ENCODE measurements at places on chromosomes 7 and 10.
A peak's percentile ranks its signal among the peaks of the same experiment; 100 is the strongest.

DNA sequence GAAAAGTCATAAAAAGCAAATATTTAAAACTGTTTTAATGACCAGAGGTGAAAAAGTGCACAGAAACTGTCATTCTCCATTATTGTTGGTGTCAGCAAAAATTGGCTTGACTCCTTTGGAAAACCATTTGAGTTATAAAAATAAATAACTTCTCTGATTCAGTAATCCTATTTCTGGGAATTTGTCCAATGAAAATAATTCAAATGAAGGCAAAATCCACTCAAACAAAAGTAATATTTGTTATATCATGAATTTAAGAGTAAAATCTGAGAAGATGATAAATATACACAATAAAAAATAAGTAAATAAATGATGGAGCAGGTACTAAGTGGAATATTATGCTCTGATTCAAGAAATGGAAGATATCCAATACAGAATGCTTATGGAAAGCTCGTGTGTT, 326.6 kb upstream of the KLF6 start:
- DNase-seq = peak; percentile 53

GRCh38 chr7:26937939-26938623, 73.7 kb upstream of the SKAP2 start:
- no peak for DNase-seq

DNA sequence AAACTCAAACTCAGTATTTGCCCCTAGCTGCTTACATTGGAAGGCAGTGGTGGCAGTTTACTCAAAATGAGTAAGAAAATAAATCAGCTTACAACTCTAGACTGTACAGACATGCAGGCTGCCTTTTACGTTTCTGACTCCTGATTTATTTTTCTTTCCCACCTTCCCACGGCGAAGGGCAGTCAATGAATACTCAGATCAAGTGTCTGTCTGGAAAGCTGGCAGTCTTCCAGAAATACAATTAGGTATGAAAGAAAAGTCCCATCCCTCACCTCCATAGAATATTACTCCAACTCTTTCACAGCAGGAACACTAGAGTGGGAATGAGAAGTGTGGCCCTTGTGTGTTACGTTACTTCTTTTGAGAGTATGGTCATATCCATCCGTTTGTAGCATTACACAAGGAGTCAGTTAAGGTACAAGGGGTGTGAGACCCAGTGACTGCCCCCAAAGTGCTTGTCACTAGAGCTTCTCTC, 1.3 kb upstream of the PAPSS2 start:
- DNase-seq = no peak

DNA sequence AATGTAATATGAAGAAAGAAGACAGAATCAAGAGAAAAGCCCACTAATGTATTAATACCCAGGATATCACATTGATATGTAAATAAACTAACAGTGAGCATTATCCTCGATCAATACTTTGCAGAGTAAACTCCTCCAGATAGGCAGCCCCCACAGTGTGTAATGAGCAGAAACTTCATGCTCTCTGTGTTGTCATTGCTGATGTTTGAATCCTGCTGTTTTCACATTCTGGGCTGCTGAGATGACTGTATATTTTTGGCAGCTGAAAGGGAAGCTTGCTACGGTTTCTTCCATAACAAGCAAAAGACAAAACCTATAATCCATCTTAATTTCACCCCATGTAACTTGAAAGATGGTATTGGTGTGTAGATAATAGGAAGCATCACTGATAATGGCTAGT, 15.3 kb upstream of the THSD7A start:
- no peak for DNase-seq

DNA sequence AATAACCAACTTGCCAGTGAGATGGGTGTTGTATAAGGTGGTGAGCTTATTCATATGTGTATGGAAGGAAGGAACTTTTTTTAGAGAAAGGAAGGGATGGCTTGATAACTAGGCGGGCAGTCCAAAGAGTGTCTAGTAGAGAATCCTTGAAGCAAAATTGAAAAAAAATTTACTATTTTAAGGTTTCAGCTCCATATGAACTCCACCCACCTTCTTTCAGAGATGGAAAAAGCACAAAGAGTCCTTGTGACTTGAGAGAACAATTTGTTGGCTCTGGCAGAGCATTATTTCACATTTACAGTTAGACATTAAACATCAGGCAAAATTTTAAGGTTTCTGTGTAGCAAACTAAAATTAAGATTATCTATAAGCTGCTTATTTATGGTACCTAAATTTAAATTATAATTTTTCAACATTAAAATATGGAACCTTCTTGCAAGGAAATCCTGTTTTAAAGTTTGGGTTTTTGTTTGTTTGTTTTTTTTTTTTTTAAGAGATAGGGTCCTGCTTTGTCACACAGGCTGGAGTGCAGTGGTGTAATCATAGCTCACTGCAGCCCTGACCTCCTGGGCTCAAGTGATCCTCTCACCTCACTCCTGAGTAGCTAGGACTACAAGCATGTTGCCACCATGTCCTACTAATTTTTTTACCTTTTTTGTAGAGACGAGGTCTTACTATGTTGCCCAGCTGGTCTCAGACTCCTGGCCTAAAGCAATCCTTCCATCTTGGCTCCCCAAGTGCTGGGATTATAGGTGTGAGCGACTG, 12.2 kb downstream of the PTPN12 start:
- peak; percentile 13 for DNase-seq

DNA sequence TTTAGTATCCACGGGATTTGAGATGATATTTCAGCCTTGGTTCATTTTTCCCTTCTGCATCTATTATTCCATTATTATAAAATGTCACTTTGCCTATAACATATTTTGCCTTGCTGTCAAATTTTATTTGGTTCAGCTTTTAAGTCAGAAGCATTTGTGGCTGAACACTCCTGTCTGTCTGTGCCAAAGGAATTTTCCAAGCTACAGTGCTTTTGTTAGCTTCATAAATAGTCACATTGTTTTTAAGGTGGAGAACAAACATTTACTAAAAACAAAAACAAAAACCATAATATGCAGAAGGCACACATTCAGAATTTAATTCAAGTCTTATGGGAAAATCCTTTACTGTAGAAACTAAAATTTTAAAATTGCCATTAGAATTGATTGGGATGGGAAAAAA, 33.8 kb upstream of the ELMO1 start:
- DNase-seq = no peak

DNA sequence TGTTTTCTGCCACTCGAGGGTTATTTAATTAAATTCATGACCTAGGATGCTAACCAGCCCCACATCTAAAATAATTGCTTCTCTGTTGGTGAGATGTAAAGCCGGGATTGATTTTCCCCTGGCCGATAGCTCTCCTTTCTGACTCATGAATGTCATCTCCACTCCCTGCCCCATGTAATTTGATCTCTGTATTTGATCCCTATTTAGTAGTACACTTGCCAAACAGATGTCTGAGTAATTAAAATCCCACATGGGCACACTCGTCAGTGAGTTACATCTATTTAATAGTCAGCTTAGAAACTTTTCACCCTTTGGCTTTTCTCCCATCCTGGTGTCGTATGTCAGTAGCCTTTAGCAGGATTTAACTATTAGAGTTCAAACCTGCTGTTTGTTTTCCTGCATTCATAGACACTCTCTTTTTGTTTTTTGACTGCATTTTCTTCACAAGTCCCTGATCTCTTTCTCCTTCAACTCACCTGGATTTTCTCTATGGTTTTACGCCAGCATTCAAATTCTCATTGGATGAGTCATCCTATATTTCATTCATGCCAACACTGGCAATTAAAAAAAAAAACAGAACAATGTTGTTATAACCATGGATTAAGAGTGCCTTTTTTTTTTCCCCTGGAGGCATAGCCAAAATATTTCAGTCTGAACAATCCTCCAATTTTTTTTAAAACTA, 82.7 kb downstream of the SPAG6 start:
- peak; percentile 90 for DNase-seq

- DNase-seq = no peak
Measured at GRCh38 chr7:44279731-44280505, 45.5 kb downstream of the CAMK2B start.

DNA sequence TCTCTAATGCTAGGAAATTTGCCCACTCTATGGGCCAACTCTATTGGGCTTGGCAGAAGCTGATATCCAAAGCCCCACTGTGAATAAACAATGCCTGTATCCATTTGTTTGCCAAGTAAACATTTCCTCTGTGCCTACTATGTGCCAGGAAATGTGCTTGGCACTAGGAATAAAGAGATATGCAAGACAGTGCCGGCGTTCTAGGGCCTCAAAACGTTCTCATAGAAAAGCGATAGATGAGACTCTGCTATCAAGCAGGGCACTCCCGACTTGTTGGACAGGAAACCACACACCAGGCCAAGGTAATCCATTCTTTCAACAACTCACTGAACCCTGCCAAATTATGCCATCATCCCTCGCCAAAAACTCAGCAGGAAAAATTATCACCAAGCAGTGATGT, 196.7 kb downstream of the IPMK start:
- DNase-seq = no peak

DNA sequence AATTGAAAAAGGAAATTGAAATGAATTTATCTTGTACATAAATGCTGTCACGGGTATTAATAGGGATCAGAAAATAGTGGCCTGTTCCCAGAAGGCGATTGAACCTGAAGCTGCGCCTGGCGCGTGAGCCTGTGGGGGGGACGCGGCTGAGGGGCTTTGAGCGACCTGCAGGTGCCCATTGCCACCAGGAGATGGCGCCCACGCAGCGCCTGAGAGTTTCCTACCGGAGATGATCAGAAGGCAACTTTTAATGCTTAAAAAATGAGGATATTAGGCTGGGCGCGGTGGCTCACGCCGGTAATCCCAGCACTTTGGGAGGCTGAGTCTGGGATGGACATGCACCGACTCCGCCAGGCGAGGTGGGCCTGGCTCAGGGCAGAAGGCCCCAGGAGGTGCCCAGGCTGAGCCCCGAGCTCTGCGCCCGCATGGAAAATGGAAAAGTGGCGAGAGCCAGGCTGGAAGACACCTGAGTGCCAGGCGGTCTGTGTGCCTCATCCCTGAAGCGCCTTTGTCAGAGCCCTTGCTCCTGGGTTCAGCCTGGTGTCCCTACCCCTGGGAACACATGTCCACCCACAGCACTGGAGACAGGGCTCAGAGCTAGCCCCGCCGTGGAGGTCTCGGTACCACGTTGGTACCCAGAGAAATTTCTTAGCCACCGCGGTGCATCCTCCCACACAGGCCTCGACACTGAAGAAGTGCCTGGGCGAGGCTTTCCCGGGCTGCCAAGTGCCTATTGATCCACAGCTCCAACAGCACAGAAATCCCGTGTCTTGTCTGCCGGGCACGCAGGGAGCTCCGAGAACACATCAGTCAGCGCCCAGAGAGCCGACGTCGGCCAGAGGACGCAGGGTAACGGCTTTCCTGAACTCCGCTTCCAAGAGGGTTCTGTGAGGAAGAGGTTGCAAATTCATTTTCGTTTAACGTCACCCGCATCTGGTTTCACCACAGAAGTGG, 117.4 kb downstream of the INPP5A start:
- peak; percentile 84 for DNase-seq

- no peak for DNase-seq
Measured at GRCh38 chr10:10055656-10056442, 961.8 kb upstream of the CELF2 start.

- DNase-seq = no peak
Measured at GRCh38 chr7:86629-87028, 105.7 kb upstream of the FAM20C start.

GRCh38 chr10:86642499-86642898, 11.8 kb upstream of the OPN4 start:
- peak; percentile 36 for DNase-seq

GRCh38 chr10:47121336-47121735, 178.7 kb upstream of the GDF10 start:
- peak; percentile 55 for DNase-seq

DNA sequence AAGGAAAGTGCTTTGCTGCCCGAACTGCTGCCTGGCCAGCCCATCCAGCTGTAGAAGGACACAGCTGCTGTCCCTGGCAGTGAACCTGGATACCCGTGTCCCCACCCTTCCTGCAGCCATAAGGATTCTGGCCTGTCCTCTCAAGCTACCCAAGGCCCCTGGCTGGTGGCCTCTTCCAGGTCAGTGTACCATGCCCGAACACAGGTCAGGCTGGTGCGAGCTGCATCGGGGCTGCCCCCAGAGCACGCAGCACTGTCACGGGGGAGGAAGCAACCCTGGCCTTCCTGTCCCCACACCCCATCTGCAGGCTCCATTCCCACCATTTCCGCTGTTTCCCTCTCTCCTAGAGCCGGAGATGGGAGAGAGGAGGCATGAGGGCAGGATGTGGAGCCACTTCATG, 30.5 kb upstream of the PWWP2B start:
- DNase-seq = no peak

DNA sequence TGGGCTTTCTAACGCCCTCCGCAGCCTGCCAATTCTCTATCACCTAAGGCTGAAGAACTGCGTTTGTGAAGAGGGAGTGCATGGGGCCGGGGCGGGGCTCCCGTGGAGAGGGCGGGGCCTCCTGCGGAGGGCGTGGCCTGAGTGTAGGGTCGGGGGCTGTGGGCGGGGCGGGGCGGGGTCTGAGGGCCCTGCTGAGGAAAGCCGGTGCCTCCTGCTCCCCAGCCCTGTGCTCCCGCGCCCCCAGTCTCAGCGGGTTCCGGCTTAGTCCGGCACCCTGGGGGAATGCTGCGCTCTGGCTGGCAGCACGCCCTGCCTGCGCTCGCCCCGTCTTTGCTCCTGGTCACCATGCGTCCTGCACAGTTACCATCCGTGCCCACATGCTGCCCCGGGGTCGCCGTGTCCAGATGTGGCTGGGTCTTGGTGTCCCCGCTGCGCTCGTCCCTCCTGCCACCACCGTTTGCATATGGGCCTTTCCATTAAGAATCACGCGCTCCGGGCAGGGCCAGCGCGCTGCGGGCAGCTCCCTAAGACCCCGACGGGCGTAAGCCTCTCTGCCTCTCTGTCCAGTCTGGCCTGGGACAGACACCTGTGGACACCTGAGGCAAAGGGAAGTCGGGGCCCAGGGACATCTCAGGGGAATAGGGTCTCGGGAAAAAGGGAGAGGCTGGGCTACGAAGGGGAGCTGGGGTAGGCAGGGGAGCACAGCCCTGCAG, 144.0 kb upstream of the RET start:
- DNase-seq = no peak

DNA sequence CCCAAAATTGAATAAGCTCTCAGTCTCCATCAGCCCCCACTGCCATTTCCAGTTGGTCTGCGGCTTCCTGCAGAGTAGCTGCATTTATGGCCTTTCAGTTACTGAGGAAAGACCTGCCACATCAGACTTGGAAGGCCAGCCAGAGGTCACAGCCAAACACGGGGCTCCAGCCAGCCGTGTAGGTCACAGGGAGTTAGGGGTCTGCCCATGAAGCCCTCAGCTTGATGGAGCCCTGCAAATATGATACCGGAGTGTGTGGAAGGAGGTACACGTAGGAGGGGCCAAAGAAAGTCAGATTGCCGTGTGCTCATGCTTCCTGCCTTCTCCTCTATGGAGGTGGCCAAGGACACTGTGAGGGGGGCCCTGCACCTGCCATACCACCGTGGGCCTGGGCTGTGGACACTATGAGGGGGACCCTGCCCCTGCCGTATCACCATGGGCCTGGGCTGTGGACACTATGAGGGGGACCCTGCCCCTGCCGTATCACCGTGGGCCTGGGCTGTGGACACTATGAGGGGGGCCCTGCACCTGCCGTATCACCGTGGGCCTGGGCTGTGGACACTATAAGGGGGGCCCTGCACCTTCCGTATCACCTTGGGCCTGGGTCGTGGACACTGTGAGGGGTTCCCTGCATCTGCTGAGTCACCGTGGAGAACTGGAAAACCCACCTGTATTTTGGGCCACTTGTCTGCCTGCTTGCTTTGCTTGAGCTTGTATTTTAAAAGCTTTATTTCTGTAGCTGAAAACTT, 335.7 kb upstream of the SHH start:
- DNase-seq = no peak

GRCh38 chr7:133481676-133482075, 228.8 kb downstream of the EXOC4 start:
- peak; percentile 62 for DNase-seq

GRCh38 chr7:75732016-75732521, 6.7 kb downstream of the HIP1 start:
- no peak for DNase-seq

- peak; percentile 62 for DNase-seq
Measured at GRCh38 chr10:36462194-36462593, 663.2 kb upstream of the ANKRD30A start.
